T-cell (primary cell): ENCODE measurements at places on chromosomes 5 and 9. TPM values are rescaled to one million over a fixed set of nuclear protein-coding genes. Genes with fewer than 3 reads are reported as not detected.

DNA sequence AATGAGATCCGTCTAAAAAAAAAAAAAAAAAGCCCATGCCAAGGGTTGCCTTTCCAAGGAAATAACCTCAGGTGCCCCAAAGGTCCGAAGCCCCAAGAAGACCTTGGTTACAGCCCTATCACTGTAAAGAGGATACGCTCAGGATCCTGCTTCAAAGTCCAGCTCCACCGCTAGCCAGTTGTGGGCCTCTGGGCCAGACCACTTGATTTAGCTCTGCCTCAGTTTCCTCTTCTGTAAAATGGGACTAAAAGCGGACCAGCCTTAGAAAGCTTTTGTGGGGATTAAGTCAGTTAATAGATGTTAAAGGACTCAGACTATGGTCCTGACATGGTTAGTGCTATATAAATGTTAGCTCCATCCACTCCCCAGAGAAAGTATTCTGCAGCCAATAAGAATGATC is 48.7 kb upstream of the ORM1 start:
- DNase-seq, result no peak

GRCh38 chr5:154418344-154418820 is 27.4 kb upstream of the SAP30L start:
- DNase-seq, result no peak

GRCh38 chr5:76408104-76408654 is 5.1 kb downstream of the IQGAP2 start:
- DNase-seq, result no peak

- DNase-seq, result no peak
These were observed 6.8 kb downstream of the SH2D3C start for GRCh38 chr9:127771570-127772189.

DNA sequence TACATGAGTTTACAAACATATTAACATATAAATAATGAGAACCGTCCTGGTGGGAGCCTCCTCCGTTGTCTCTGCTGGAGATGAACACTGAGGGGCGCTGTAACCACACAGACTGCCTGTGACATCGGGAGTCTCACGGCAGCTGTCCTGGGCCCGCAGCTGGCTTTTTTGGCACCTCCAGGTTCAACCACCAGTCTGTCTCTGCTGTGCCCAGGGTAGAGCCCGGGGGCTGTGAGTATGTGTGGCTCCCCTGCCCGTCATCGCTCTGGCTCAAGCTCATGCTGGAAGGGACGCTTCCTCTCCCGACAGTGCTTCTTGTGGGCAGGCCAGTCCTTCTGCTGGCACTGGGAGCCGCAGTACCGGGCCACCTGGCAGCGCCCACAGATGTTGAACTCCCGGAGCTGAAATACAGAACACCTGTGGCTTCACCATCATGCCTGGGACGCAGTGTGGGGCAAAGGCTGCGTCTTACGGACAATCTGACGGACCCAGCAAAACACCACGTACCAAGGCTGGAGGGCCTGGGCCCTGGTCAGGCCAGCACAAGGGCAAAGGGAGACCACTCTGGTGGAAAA is 3.6 kb upstream of the DPH7 start:
- DNase-seq, result no peak

GRCh38 chr9:36935332-36935731 is 98.7 kb downstream of the PAX5 start:
- no peak for DNase-seq

- no peak for DNase-seq
These were observed 54.7 kb downstream of the IRX1 start for GRCh38 chr5:3650320-3650719.

The STKLD1 gene
- total RNA-seq, result 0.70 TPM

The ENG gene
- 8.8 TPM for total RNA-seq

The SOWAHA gene
- not detected for total RNA-seq

The OLFM1 gene
- total RNA-seq, result not detected
